ENCODE measurements at places on chromosomes 3 and 15.

DNA sequence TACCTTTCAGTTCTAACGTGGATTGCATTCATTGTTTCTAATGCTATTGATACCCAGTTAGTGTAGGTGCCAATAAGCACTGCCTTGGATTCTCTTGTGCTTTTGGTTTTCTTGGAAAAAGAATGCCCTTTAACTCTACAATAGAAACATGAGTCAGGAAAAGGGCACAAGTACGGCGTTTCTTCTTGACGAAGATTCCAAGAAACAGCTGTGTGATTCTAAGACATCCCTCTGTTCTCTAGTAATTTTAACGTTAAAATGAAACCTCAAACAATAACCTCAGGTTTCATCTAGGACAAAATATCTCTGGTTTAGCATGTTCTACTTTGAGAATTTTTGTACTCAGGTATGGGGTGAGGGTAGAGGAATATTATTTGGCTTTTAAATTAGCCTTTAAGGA is 540.5 kb upstream of the ATP11B start:
- DNase-seq, result no peak

DNA sequence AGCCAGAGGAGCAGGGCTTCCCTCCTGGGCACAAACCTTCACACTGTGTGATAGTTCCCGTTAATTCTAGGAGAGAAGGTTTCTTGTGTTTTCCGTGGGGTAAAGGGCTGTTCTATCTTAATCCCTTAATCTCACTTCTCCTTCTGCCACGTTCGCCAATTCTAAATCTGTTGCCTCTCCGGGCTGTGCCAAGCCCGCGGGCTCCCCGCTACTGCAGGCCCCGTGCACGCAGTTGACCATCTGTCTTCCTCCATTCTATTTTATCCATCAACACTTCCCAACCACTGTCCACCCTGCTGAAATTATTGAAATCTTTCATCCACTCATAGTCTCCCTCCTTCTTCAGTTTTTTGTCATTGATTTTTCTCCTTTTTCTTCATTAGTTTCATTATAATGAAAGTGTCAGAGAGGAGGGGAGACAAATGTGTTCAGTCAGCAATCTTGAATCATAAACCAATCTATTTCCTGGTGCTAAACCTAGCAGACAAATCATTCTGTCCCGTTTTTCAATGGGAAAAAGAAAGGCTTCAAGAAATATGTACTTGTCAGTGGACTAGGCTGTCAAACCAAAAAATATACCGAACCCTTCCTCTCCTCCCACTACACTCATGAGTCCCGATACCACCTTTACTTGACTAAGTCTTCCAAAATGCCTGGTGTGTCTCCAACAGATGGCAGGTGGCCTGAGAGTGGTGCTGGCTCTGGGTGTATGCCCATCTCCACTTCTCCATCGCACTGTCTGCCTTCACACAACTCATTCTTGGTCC is 39.6 kb downstream of the SLCO2A1 start:
- no peak for DNase-seq

DNA sequence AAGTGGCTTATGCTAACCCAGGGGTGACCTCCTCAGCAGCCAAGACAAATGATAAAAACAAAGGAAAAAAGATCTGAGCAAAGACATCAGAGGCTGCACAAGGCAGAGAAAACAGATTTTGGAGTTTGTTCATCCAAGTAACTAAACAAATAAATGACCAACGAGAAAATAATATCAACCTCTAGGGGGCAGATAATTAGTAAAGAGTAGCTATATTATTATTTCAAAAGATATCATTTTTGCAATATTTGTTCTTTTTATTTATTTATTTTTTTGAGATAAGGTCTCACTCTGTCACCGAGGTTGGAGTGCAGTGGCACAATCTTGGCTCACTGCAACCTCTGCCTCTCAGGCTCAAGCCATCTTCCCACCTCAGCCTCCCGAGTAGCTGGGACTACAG is 101.8 kb downstream of the PCCB start:
- DNase-seq, result no peak

GRCh38 chr3:179474480-179474879 is 23.2 kb upstream of the GNB4 start:
- DNase-seq, result no peak

- DNase-seq, result no peak
Observed at GRCh38 chr15:65182538-65182937, 2.6 kb downstream of the CLPX start.

DNA sequence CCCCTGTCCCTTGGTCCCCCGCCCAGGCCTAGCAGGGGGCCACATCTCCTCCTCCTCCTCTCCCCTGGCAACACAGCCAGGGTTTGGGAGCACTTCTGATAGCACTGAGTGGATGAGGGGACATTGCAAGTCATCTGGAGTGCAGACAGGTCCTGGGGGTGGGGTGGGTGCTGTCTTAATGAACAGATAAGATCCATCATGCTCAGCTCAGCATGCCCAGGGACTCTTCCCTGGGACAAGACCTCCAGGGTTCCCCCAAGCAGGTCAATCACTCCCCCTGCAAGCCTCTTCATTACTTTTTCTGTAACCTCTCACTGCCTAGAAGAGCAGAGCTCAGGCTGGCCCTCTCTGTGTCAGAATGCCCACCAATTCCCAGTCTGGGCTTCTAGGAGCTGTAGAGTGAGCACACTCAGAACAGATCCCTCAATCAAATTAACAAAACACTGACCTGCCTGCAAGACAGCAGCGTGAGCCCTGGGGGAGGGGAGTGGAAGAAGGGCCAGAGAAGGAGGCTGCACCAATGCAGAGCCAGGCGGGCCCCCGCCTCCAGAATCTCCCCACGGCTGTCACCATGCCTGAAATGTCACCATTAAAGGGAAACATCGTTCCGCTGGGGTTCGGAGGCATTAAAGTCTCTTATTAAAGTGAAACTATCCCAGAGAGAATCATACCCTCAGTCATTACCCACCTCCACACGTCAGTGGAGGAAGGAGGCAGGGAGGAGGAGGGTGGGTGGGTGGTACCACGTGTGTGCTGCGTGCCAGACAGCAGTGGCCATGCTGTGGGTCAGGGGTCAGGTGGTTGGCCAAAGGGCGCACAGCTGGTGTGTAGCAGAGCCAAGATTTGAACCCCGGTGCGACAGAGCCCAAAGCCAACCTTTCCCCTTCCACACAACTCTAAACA is 114.7 kb upstream of the LINGO1 start:
- DNase-seq, result no peak

DNA sequence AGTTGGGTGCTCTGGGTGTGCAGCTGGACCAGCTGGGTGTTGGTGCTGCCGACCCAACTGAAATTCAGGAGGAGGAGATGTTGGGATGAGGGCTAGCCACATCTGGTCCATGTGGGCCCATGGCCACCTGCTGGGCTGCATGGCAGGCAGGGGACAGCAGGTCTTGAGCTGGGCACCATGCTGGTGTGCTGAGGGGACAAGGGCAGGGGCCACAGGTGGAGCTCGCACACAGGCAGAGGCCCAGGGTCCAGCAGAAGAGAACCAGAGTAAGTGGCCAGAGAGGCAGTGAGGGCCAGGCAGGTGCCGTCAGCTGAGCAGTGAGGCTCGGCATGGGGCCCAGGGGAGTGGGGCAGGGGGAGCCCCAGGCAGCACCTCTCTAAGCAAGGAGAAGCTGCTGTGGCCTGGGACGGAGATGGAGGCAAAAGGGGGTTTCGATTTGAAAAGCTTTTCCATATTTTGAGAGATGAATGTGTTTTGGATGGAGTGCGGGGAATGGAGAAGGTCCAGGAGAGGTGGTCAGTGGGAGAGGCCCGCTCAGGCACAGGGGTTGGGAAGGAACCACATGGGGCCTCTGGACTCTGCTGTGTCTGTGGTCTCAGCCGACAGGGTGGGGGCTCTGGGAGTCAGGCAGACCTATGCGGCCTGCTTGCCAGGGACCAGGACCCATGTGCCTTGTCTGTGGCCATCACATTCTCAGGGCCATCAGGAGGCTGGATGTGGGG is 30.5 kb upstream of the PLXNA1 start:
- no peak for DNase-seq

DNA sequence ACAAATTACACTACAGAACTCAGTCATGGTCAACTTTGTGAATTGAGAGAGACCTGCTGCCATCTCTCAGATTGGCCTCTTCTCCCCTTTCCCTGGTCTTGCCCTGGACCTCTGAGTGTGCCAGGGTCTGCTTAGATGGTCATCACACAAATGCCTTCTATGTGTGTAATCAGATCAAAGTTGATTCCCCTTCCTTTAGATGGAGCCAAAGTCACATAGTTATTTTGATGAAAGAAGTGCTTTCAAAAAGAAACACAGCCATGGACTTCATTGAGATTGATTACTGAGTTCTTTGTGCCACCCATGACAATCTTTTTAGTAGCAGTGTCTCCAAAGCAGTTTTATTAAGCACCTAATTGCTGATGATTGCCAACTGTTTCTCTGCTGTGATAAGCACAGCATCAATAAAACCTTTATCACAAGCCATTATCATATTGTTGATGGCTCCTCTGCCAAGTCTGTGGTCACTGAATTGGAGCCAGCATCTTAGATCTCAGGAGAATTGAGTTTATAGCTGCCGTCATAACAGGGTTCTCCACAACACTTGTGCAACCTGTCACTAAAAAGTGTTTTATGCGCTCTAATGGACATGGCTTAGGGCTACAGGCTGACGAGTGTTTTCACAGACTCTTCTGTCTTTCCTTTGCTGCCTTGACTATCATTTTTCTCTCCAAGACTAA is 149.7 kb upstream of the NUDT16 start:
- DNase-seq, result no peak

DNA sequence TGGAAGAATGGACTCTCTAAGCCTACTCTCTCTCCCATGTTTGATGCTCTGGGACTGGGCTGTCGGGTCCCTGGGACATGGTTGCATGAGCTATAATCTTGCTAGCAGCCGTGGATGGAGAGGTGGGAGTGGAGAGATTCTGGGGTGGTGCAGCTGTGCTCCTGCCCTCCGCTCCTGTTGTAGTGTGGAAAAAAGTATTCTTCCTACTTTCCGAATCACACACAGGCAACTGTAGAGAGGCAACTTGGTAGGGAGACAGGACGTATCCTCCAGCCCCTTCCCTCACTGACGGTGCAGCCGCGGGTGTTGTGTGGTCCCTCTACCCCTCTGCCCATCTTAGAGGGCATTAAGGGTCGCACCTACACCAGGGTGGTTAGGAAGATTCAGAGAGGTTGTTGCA is 281.4 kb upstream of the TLE3 start:
- no peak for DNase-seq

DNA sequence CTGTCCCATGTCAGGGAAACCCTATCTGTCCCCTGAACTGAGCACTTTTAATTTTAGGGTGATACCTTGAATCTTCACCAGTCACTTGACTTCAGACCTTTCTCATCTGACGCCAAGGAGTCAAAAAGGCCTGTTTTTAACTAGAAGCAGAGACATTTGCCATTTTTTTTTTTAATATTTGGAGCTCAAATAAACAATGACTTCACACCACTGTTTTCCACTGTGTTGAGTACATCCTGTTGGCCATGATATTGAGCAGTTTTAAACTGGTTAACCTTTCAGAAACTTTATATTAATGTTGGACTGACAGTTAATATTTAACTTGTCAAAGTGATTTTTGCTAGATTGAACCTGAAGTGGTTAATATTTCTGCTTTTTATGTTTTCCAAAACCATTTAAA is 28.2 kb downstream of the DAG1 start:
- no peak for DNase-seq

DNA sequence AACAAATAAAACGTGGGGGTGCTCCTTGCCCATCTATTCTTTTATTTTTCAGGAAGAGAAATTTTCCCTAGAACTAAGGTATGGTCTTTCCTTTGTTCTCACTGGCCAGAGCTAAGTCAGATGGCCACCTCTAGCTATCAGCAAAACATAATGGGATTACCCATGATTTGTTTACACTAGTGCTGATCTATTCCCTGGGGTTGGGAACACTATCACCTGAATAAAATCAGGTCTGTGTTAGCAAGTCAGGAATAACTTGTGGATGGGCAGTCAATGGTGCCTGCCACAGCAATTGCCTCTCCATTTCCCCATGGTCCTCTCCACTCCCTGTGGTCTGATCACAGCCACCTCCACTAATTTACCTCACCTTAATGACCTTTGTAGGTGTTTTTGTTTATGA is 181.7 kb upstream of the CADPS start:
- DNase-seq, result no peak

GRCh38 chr3:188854772-188855149 is 317.0 kb upstream of the TPRG1 start:
- no peak for DNase-seq

DNA sequence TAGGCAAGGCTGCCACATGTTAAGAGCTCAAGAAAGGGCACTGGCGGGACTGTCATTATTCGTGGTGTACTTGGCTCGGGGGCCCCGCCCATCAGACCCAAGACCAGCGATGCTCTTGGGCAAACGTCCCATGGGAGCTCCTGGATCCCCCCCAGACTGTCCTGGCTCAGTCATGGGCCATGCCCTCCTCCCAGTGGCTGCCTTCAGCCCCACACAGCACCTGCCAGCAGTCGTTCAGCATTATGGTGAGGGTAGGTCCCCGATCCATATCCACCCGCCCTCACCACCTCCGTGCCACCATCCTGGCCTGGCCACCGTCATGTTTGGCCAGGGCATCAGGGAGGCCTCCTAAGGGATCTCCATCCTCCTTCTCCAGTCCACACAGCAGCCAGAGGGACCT is 51.4 kb upstream of the IQSEC1 start:
- no peak for DNase-seq

DNA sequence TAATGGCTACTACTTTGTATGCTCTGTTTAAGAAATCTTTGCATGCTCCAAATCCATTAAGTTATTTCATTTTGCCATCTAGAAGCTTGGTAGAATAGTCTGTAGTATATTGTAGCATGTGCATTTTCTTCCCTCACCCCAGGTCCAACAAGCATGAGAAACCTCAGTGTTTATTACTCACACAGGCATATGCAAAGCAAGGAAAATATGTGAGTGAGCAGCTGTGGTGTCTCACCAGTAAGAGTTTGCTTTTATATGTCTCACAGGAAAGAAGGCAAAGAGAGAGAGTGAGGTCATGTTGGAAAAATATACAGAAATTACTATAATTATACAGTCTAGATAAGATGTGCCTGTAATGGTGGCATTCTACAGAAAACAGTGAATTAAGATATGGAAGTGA is 312.5 kb downstream of the C3orf38 start:
- DNase-seq, result no peak

- no peak for DNase-seq
Observed at GRCh38 chr15:60865507-60865906, 363.6 kb downstream of the RORA start.

DNA sequence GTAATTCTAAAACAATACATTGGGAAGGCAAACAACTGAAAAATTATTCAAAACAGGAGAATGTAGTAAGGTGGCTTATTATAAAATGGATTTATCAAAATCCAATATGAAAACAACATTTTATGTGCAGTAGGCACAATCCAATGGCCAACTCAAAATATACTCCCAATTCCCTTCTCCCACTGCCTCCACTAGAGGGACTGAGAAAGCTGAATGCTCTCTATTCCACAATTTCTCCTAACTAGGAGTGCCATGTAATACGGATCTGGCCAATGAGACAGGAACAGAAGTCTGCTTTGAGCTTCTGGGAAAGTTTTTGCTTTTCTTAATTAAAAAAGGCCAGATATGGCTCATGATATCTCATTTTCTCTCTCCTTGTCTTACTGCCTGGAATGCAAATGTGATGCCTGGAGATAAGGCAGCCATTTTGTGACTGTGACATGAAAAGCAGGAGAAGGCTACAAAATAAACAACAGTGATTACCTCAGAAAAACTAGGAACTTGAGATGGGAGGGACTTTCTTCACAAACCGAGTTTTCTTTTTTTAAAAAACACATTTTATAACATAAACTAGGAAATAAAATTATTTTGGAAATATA is 18.8 kb upstream of the VGLL4 start:
- DNase-seq, result no peak

Data from activated CD8-positive, alpha-beta memory T cell treated with anti-CD3 and anti-CD28 coated beads for 1 hour (primary cell).